Fibroblast of skin of right biceps (primary cell): ENCODE measurements at places on chromosomes 7 and 10.

DNA sequence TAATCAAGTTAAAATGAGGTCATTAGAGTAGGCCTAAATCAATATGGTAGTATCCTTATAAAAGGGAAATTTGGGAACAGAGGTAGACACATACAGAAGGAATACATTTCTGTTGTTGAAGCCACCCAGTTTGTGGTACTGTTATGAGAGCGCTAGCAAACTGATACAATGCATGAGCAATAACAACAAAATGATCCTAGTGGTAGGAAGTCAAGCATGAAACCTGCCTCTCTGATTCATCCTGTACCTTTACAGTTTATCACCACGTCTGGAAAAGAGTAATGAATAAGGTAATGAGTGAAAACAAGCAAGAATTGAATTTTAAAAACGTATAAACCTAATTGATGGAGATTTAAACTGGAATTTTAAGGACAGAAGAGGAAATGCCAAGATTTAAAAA lies 217.2 kb downstream of the PCLO start:
- DNase-seq, result no peak

DNA sequence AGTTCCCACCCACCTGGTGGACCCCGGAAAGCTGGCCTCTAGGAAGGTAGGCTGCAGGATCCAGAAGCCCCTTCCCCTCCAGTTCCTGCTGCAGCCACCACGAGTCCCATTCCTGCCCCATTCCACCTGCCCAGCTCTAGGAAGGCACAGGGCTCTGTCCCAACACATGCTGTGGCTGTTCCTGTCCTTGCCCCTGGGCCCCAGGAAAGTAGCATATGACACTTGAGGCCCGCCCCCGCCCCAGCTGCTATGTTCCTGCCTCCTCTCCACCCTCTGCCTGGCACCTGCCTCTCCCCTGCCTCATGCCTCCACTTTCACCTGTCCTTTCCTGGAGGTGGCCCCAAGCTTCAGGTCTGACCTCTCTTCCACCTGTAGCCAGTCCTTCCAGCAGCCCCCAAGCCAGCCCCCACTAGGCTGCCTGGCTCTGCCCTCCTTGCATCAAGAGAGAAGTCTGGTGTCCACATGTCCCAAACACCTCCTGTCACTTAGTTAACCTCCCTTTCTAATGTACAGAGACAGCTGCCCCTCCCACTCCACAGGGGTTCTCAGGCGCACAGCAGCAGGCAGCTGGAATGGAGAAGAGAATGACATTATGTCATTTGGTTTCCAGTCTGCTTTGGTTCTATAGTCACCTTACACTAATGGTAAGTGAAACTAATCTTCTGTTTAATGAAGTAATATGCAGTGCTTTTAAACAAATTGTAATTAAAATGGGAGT lies 22.7 kb downstream of the YKT6 start:
- no peak for DNase-seq

DNA sequence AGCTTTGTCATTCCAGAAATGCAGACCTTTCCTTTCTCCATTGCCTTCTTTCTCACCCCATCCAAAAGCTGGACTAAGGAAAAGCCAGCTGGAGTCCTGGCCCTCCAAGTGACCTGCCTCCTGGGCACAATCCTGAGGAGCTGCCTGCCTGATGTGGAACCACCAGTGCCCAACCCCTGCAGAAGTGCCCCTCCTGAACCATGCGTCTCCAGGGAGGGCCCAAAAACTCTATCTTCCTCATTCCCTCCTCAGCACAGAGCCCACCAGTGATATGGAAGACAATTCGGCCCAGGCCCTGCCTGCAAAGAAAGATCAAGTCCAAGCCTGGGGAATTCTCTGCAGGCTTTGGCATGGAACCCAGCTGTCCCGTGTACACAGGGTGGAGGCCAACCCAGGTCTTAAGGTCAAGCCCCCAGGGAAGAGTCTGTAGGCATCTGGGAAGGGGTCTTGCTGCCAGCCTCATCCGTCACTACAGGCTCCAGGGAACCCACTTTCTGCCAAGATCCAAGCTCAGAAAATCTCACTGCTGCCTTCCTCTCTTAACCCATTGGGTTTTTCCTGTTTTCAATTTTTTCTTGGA lies 3.5 kb upstream of the GRID1 start:
- DNase-seq, result no peak

- peak; percentile 37 for DNase-seq
Measured at GRCh38 chr7:132709971-132710567, 133.8 kb upstream of the PLXNA4 start.

GRCh38 chr10:32190890-32191491 lies 134.8 kb upstream of the KIF5B start:
- DNase-seq, result peak; percentile 36
